AG10803 (cell line): ENCODE measurements at places on chromosomes 2 and 18.

DNA sequence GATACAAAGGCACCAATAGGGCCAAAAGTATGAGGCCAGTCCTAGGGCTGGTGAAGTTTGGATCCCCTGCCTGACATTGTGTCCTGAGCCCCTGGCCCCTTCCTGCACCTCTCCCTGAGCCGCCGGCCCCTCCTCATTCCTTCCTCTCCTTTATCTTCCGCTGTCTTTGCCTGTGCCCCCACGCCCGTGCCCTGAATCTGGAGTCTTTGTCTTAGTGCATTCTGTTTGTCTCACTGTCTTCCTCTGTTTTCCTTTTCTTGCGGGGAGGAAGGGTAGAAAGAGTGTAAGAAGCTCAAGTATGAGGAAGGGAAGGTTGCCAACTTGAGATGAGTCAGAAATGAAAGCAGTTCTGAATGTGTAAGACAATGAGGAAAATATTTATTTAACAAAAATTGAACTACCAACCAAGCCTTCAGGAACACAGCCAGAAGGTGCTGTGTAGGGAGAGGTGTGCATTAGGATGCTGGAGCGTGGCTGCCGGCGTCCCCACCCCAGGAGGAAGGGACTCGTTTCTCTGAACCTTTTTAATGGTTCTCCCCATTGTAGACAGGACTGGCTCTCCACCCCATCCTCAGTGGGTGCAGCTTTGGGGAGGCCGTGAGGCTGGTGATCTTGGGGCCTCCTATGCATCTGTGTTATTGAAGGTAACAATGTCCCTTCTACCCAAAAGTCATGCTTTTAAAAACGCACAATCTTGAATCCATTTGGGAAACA is 133.1 kb downstream of the NEDD4L start:
- DNase-seq: peak; percentile 92

- no peak for DNase-seq
Measured at GRCh38 chr2:99615247-99615771, 125.5 kb upstream of the REV1 start.

- peak; percentile 19 for DNase-seq
Measured at GRCh38 chr2:100799686-100800085, 20.3 kb upstream of the NPAS2 start.

GRCh38 chr2:24429197-24430074 is 61.6 kb upstream of the NCOA1 start:
- peak; percentile 22 for DNase-seq

DNA sequence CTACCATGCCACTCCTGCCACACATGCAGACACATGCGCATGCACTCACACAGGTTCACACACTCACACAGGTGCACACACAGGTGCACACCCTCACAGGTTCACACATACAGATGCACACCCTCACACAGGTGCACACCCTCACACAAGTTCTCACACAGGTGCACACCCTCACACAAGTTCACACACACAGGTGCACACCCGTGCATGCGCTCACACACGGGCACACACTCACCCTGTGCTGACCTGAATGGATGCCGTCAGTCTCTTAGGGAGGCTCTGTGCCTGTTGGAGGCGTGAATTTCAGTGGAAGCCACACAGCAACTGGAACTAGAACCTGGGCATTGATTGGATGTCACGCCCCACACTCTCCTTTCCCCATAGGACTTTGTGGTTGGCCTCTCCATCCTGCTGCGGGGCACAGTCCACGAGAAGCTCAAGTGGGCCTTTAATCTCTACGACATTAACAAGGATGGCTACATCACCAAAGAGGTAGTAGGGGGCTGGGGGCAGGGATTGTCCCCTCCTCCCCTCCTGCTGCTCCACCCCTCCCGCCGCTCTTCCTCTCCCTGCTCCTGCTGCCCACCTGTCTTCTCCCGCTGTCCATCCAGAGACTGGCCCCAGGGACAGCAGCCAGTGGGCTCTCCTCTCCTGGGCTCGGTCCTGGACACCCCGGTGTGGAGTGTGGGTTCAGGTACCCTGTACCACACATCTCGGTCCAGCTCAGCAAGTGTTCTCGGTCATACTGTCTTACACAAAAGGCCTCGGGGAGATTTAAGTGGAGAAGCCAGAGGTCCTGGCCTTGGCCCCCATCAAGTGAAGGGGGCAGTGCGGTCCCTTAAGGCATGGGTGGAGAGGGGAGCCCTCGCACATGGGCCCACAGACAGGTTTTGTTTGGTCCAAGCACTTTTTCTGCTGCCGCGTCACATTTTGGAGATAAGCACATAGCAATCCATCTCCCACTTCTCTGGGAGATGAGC is 21.0 kb upstream of the FAHD2A start:
- no peak for DNase-seq

DNA sequence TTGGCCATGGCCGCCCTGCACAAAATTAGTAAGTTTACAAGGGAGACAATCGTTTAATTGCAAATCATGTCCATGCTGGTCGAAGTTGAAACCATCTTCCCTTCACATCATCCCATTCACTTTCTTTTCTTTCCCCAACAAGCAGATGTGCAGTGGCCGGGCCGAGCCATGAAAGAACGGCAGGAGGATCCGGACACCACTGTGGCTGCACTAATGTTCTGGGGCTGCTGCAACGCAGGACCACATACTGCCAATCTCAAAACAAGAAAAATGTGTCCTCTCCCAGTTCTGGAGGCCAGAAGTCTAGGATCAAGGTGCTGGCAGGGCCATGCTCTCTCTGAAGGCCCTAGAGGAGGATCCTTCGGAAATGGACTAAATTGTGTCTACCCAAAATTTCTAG is 227.4 kb upstream of the MYT1L start:
- no peak for DNase-seq

DNA sequence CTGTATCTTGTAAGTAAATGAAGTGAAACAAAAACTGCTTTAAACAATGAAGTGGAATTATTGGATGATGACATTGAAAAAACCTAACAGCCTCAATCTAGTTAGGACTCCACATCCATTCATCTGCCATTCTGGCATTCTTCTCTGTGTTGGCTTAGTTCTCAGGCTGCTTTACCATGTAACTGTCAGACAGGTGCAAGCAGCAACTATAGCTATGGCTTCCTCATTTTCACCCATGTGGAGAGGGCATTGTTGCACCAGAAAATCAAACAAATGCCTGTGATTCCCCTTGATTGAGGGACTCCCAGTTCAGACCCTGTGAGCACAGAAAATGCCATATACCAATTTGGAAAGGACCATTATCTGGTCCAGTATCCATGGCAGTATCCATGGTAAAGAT is 129.5 kb upstream of the NYAP2 start:
- no peak for DNase-seq

DNA sequence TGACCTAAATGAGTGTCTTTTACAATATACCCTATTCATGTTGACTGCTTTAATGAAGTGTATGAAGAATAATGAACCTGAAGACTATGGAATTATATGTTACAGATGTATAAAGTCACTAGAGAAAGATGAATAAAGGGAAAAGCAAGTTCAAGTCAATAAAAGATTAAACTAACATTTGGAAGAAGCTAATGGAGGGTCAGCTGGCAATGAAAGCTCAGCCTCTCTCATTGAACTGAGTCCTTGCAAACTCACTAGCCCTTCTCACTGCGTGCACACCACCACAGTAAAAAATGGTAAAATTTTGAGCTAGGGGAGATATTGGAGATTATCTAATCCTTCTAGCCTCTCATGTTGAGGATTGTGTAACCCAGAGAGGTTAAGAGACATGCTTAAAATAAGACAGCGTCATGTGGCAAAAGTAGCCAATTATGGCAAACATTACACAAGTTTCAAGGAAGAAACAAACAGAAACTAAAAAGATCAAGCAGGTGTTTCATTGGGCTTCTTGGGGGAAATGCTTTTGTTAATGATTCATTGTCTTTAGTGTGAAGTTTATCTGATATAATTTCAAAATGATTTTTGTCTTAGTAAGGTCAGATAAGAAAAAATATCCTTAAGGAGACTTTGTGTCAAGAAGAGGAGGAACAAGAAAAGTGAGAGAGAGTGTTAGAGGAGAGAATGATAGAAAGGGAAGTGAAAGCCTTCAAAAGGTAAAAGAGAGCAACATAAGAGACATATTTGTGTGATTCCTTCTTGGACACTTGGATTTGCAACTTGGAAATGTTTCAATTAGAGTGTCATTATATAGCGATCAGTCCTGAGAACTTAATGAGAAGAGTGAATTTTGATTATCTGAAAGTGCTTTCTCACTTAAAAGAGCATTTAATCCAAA is 893.7 kb upstream of the FAM98A start:
- no peak for DNase-seq

- no peak for DNase-seq
Measured at GRCh38 chr2:239625156-239625845, 224.5 kb upstream of the HDAC4 start.

DNA sequence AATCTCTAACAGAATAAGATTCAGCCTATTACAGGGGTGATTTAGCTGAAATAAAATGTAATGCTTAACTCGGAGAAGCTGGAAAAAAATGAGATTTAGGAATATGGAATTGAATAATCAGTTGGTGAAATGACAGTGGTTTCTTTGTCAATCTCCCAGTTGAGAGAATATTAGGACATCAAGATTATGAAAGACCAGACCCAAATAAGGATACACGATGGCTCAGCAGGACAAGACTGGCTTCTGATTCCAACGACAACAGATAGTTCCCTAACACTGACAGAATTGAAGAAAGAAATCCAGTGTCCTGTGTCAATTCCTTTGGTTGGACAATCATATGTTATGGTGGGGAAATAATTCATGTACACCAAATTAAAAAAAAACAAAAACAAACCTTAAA is 55.8 kb downstream of the HRH4 start:
- no peak for DNase-seq

DNA sequence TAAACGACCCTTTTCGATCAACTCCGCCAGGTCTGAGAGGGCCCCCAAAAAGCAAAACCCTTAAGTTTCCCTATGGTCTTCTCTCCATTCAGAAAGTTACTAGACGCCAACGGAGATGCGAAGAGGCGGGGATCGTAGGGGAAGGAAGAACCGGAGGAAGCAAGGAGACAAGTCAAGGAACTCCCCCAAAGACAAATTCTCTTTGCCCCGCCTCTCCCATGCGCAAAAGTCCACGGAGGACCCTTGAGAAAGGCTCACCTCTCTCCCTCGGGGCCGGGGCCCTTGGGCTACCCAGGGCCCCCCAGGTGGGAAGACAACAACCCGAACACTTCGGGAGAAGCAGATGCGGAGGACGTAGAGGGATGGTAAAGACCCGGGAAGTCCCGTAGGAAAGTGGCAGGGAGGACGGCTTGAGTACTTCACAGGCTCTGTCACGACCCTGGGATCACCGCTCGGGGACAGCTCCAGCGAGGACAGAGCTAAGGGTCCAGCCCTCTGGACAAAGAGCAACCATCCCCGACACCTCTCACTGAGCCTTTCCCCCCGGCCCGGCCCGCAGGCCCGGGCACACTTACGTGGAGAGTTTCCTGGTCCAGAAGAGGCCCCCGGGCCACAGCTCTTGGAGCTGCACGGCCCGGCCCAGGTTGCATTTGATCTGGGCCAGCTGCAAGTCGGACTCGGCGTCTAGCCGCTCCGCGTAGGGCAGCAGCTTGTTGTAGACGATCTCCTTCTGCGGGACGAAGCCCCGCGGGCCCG is 647 bp downstream of the PSME4 start:
- peak; percentile 30 for DNase-seq

- DNase-seq: no peak
Measured at GRCh38 chr18:42106784-42107183, 151.8 kb downstream of the PIK3C3 start.

- no peak for DNase-seq
Measured at GRCh38 chr2:38489846-38490245, 112.8 kb upstream of the ATL2 start.

- no peak for DNase-seq
Measured at GRCh38 chr2:100240386-100240785, 81.9 kb downstream of the LONRF2 start.

DNA sequence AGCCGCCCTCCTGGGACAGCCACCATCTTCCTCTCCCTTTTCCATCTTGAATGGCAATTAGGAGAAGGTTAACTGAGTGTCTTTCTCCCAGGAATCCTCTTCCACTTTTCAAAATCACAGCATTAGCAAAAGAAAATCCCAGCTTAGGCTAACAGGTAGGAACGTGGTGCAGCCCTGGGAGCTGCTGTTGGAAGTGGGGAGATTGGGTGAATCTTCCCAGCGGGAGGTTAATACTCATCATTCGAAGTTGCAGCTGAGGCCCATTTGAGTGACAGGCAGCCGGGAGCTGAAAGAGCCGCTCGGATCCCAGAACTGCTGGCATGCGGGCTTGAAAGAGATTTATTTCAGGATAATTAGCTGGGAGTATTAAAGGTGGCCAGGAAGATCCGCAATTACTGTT is 306.0 kb downstream of the BCL11A start:
- DNase-seq: no peak

GRCh38 chr18:59459369-59460071 is 100.5 kb upstream of the LMAN1 start:
- DNase-seq: peak; percentile 81
